Suppressor macrophage treated with lipopolysaccharide for 4 hours (primary cell): ENCODE measurements at places on chromosomes 12 and 14.

DNA sequence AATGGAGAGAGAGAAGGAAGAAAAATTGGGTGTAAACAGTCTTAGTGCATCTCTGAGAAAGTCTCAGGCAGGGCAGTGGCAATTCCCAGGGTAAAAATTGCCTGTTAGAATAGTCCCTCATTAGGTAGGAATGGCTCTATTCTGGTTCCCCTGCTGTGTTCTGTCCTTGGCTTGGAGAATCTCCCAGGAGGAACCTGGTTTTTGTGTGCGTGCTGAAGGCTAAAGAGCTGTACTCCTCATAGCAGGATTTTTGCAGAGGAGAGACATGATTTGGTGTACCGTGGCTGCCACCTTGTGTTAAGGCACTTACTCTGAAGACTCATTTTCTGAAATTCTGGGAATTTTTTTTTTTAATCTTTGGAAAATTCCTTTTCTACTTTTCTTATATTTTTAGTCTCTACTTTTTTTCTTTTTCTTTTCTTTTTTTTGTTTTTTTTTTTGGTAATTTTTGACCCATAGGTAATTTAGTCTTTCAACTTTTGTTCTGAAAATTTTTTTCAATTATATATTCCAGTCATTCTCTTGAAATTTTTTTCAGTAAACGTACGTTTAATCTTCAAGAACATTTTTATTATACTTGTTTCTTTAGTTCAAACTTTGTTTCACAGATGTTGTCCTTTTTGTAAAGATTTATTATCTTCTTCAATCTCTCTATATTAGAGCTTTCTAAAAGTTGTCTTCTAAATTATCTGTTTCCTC lies 63.8 kb downstream of the FBXO33 start:
- DNase-seq = peak; percentile 25

GRCh38 chr14:24662753-24663152 lies 28.8 kb upstream of the GZMB start:
- no peak for DNase-seq

- DNase-seq = no peak
Observed at GRCh38 chr12:14201291-14201690, 164.2 kb upstream of the ATF7IP start.

GRCh38 chr14:96792591-96792990 lies 4.6 kb upstream of the VRK1 start:
- DNase-seq = no peak

GRCh38 chr12:50728841-50729240 lies 35.1 kb upstream of the ATF1 start:
- DNase-seq = no peak

- DNase-seq = no peak
Observed at GRCh38 chr12:13148485-13148847, 45.0 kb upstream of the GSG1 start.

- no peak for DNase-seq
Observed at GRCh38 chr12:79408689-79409088, 282.1 kb downstream of the PAWR start.

DNA sequence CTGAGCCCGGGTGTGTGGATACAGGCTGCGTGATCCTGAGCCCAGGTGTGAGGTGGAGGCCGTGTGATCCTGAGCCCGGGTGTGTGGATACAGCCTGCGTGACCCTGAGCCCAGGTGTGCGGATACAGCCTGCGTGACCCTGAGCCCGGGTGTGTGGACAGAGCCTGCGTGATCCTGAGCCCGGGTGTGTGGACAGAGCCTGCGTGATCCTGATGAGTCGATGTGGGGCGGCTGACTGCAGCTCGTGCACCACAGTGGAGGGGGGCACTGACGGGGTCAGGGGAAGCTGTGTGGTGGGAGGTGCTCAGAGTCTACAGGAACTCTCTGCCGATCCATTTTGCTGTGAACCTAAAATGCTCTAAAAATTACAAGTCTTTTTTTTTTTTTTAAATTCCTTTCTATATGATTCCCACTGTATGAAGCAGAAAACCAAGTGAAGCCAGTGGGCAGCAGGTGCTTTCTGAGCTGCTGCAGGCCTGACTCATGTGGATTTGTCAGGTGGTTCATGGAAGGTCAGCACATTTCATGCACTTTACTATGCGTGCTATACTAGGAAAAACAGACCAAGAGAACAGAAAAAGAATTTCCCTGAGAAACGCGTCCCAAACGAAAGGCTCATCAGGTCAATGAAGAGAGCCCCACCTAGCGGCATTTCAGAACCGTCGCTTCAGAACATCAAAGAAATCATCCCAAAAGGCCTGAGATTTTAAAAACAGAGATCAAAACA lies 19.3 kb downstream of the BRF1 start:
- DNase-seq = peak; percentile 39

GRCh38 chr12:42933461-42934081 lies 344.0 kb upstream of the PRICKLE1 start:
- no peak for DNase-seq

- no peak for DNase-seq
Observed at GRCh38 chr12:3351731-3352130, 139.3 kb upstream of the PRMT8 start.

DNA sequence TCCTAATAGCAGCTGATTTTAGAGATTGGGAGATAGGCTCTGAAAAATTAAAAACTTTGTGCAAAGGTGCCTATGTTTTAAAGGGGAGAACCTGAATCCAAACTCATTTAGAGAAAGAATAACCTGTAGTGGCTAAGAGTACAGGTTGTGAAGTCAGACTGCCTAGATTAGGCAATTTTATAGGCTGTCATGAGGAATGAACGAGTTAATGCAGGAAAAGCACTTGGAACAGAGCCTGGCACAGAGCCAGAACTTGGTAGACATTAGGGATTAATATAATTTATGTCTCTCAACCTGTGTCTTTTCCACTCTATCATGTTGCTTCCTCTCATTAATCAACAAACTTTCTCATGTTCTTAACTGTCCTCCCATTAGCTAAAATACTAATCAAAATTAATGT lies 98.1 kb downstream of the WIF1 start:
- no peak for DNase-seq

GRCh38 chr14:80663541-80663940 lies 278.0 kb downstream of the CEP128 start:
- DNase-seq = no peak

- no peak for DNase-seq
Observed at GRCh38 chr14:72793156-72793939, 100.6 kb downstream of the DPF3 start.

DNA sequence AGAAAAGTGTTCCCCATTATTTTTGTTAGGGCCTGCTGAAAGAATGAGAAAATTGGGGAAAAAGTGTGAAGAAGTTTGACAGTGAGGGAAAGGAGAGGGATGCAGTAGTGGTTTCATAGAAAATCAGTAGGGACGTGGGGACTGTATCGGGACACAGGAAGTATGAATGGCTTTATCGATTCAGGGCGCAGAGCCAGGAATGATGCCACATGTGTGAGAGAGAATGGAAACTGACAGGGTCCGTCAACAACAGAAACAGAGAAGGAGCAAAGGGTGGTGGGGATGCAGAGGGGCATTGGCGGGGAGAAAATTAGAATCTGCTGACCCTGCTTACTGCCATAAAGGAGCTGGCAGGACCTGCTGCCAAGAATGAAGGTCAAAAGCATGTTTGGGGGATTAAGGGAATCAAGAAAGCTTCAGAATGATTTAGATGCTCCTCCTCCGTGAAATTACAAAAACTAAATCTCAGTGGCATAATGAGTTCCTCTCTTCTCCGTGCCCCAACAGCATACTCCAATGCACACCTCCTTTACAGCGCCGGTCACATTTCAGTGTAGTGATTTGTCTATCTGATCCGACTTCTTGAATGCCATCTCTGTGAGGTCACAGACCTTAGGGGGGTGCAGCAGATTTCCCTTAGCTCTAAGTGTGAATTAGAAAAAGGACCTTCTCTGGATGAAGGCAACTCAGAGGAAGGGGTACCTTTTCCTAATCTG lies 92.6 kb downstream of the EMP1 start:
- no peak for DNase-seq

GRCh38 chr14:104427131-104427851 lies 152.3 kb upstream of the C14orf180 start:
- DNase-seq = no peak

GRCh38 chr12:85363382-85364190 lies 83.6 kb downstream of the ALX1 start:
- no peak for DNase-seq

GRCh38 chr14:32622742-32623141 lies 293.6 kb downstream of the AKAP6 start:
- no peak for DNase-seq

GRCh38 chr12:131454418-131455217 lies 256.3 kb upstream of the SFSWAP start:
- DNase-seq = peak; percentile 62

DNA sequence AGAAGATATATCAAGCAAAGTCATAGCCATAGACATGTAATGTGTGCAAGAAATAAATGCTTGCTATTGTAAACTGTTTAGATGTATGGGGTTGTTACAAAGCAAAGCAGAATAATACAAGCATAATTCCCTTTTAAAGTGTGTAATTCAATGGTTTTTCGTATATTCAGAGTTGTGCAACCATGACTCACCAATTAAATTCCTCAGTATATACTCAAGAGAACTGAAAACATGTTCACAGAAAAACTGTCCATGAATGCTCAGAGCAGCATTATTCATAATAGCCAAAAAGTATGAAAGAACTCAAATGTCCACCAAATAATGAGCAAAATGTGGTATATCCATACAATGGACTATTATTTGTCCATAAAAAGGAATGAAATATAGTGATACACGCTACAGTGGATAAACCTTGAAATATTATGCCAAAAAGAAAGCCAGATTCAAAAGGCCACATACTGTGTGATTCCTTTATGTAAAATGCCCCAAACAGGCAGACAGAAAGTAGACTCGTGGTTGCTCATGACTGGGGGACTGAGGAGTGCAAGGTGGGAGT lies 9.3 kb downstream of the GXYLT1 start:
- peak; percentile 53 for DNase-seq

DNA sequence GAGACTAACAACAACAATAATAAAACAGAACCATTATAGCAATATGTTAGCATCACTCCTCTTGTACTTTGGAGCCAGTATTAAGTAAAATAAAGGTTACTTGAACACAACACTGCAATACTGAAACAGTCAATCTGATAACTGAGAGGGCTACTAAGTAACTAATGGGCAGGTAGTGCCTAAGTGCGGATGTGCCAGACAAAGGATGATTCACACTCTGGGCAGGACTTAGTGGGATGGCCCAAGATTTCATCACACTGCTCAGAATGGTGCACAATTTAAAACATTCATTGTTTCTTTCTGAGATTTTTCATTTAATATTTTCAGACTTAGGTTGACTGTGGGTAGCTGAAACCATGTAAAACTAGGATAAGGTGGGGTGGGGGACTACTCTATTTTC lies 131.9 kb upstream of the CAND1 start:
- no peak for DNase-seq

GRCh38 chr12:89521364-89522223 lies 3.0 kb downstream of the GALNT4 start:
- DNase-seq = peak; percentile 10

- DNase-seq = no peak
Observed at GRCh38 chr14:29724991-29725390, 202.7 kb downstream of the PRKD1 start.

GRCh38 chr14:100467939-100468338 lies 119.3 kb downstream of the BEGAIN start:
- DNase-seq = no peak

- DNase-seq = peak; percentile 91
Observed at GRCh38 chr12:68358532-68359485, 26.6 kb upstream of the MDM1 start.

- no peak for DNase-seq
Observed at GRCh38 chr14:75433631-75434071, 5.8 kb downstream of the JDP2 start.

DNA sequence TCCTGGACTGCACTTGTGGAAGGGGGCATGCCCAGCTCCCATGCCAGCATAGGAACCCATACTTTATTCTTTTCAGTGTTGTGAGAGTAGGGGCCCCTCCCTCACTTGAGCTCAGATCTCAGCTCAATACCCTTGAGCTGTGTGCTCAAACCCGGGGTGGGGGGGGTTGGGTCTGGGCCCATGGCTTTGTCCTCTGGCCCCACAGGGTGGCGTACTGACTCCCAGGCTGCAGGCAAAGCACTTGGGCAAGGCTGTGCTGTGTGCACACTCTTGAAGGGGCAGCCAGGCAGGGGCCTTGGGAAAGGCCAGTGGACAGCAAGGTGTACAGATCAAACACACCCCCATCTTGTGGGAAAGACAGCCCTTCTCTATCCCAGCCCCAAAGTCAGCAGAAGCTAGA lies 81.8 kb downstream of the WIF1 start:
- no peak for DNase-seq

DNA sequence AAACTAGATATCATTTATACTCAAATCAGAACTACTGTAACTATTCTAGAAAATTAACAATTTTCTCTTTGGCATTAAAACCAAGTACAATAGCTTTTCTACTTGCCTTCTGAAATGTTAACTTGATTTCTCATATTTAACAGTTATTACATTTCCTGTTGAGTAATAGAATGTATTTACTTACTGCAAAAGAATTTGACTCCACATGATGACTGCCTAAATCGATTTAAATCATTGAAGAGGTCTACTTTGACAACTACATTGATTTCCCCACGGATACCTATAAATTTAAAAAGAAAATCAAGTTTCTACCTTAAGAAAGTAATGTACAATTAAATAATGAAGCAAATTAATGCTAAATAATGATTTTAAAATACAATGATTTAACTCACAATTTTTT lies 18.9 kb downstream of the C2CD5 start:
- DNase-seq = no peak

DNA sequence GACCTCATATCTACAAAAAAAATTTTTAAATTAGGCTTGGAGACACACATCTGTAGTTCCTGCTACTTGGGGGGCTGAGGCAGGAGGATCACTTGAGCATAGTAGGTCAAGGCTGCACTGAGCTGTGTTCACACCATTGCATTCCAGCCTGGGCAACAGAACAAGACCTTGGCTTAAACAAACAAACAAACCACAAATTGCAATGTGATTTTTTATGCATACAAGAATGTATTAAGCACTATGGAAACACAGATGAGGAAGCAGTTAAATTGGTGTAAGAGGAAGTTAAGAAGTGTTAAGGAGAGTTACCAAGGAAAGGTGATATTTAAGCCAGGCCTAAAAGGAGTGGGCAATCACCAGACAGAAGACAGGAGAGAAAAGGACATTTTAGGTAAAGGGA lies 83.6 kb upstream of the HECTD1 start:
- peak; percentile 16 for DNase-seq
